Effector CD4-positive, alpha-beta T cell (primary cell): ENCODE measurements at places on chromosomes 13 and 19.

- no peak for DNase-seq
These were observed 7.5 kb downstream of the UBAC2 start for GRCh38 chr13:99208185-99208584.

GRCh38 chr13:36072152-36072935 lies 58.8 kb downstream of the DCLK1 start:
- no peak for DNase-seq

GRCh38 chr19:33064458-33064791 lies 263 bp downstream of the RHPN2 start:
- DNase-seq: no peak

- DNase-seq: no peak
These were observed 516 bp upstream of the ATP1A3 start for GRCh38 chr19:41994521-41994971.

DNA sequence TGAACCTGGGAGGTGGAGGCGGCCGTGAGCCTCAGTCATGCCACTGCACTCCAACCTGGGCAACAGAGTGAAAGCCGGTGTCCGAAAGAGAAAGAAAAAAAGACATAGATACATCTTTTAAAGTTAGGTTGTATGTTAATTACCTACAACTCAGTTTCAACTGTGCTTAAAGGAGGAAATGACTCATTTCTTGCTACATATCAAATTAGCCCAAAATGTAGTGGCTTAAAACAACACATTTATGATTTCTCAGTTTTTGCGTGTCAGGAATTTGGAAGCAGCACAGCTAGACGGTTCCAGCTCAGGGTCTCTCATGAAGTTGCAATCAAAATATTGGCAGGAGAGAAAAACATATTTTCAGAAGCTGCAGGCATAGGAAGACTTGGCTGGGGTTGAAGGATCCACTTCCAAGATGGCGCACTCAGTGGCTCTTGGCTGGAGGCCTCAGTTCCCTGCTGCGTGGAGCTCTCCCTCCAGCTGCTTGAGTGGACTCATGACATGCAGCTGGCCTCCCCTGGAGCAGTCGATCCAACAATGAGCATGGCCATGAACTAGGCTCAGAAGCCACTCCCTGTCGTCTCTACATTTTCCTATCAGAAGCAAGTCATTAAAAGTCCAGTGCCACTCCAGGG lies 7.1 kb downstream of the LDLR start:
- no peak for DNase-seq

GRCh38 chr13:113788413-113789135 lies 29.5 kb downstream of the TMEM255B start:
- no peak for DNase-seq

GRCh38 chr13:21149568-21149967 lies 26.8 kb downstream of the SKA3 start:
- no peak for DNase-seq

GRCh38 chr19:39998501-39998900 lies 1.6 kb downstream of the ZNF546 start:
- no peak for DNase-seq

GRCh38 chr19:5107432-5108122 lies 138.7 kb downstream of the KDM4B start:
- no peak for DNase-seq

DNA sequence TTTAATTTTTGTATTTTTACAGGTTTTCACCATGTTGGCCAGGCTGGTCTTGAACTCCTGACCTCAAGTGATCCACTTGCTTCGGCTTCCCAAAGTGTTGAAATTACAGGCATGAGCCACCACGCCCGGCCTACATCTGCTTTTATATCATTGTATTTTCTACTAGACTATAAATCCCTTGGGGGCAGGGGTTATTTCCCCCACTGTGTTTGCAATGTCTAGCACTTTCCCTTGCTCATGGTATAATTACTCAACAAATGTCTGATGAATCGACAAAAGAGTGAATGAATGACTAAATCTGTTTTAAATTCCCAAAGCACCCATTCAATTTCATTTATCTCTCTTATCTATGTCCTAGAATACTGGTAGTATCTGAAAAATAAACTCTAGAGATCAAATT lies 244.5 kb upstream of the CSNK1A1L start:
- no peak for DNase-seq

GRCh38 chr13:57123681-57124080 lies 17.0 kb upstream of the PRR20A start:
- DNase-seq: no peak
